ENCODE measurements at places on chromosomes 16 and 17. TPM values are rescaled to one million over a fixed set of nuclear protein-coding genes. Genes with fewer than 3 reads are reported as not detected.

The KRTAP3-1 gene
- total RNA-seq = not detected

The CFAP97D1 gene
- total RNA-seq = under 0.01 TPM

The SLC12A3 gene
- 0.11 TPM for total RNA-seq

The CLDN9 gene
- not detected for total RNA-seq

The CRYM gene
- total RNA-seq = not detected

The TOP3A gene
- total RNA-seq = 58.7 TPM

The IL21R gene
- total RNA-seq = 10.8 TPM

- DNase-seq = no peak
These were observed 56.3 kb downstream of the GAN start for GRCh38 chr16:81371106-81371505.

DNA sequence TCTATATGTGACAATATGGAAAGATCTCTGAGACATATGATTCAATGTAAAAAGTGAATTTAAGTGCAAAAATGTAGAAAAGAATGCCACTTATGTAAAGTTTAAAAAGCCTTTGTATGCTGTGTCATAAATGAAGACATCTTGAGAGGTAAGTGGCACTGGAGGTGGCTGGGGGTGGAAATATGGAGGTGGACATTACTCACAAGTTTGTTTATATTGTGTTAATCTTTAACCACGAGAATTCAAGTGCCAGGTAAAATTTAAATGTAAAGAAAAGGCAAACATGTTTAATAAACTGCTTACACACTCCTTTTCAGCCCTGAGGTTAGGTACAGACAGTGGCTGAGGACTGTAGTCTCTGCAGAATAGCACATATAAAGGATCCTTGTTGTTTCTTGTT is 235.1 kb downstream of the ABCC12 start:
- DNase-seq = no peak

GRCh38 chr16:2756288-2757015 is 4.0 kb downstream of the SRRM2 start:
- no peak for DNase-seq

GRCh38 chr16:83901101-83901500 is 2.2 kb downstream of the MLYCD start:
- no peak for DNase-seq

DNA sequence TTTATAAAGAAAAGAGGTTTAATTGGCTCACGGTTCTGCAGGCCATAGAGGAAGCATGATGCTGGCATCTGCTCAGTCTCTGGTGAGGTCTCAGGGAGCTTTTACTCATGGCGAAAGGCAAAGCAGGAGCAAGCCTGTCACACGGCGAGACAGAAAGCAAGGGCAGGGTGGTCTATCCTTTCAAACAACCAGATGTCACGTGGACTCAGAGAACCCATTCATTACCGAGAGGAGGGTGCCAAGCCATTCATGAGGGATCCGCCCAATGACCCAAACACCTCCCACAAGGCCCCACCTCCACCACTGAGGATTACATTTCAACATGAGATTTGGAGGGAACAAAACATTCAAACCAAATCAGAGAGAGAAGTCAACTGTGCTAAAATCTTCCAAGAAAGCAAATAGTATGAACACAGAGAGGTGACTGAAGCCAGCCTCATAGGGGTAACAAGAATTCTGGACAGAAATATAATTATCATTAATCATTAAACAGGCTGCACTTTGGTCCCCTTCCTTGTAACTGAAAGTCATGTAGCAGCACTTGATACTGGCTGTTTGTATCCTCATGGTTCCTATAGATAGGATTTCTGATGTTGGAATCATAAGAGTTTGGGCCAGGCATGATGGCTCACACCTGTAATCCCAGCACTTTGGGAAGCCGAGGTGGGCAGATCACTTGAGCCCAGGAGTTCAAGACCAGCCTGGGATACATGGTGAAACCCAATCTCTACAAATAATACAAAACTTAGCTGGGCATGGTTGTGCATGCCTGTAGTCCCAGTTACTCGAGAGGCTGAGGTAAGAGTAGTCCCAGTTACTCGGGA is 52.5 kb upstream of the B4GALNT2 start:
- DNase-seq = no peak

GRCh38 chr16:71524566-71525553 is 1.4 kb upstream of the CHST4 start:
- peak; percentile 13 for DNase-seq

DNA sequence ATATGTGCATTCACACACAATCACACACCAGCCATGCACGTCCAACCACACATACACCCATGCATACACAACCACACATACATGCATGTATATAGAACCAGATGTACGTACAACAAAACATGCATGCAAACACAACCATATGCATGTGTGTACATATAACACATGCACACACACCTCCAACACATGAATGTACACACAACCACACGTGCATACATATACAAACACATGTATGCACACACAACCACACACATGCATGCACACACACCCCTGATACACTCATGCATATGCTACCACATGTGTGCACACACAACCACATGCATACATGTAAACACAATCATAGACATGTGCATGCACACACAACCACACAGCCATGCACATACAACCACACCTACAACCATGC is 52.0 kb upstream of the SDK2 start:
- no peak for DNase-seq

DNA sequence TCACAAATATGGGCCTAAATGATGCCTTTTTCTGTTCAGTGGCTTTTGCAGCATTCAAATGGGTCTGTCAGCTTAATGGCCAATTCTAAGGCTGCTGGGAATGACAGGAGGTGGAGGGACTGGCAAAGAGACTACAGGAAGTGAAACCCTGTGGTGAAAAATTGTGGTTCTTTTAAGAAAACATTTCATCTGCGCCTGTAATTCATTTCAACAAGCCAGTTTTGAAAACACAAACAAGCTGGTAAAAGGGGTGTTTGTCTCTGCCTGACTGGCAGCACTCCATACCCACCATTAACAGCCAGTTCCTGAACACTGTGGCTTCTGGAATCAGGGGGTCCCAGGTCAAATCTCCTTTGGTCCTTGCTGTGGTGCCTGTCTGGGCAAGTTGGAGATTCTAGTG is 3.6 kb upstream of the KDM8 start:
- peak; percentile 55 for DNase-seq

GRCh38 chr16:27189335-27189972 is 13.9 kb upstream of the KDM8 start:
- DNase-seq = no peak

- DNase-seq = no peak
These were observed 81.6 kb downstream of the BMERB1 start for GRCh38 chr16:15515992-15516391.

DNA sequence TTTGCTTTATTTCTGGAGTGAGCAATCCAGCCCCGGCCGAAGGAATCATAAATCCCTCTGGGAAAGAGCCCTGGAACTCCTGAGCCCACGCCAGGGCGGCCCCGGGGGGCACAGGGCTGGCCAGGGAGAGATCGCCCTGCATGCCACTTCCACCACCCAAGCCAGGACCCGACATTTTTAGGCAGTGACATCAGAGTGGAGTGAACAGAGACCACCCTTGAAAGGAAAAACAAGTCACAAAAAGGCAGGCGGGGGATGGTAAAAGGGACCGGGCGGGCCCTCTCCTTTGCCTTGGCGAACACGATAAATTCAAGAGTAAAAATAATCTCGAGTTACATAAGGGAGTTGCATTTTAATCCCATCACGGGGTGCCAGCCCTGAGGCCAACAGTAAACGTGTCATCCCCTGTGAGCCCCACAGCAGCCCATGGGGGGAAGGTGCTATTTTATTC is 284.1 kb downstream of the C16orf95 start:
- DNase-seq = no peak

DNA sequence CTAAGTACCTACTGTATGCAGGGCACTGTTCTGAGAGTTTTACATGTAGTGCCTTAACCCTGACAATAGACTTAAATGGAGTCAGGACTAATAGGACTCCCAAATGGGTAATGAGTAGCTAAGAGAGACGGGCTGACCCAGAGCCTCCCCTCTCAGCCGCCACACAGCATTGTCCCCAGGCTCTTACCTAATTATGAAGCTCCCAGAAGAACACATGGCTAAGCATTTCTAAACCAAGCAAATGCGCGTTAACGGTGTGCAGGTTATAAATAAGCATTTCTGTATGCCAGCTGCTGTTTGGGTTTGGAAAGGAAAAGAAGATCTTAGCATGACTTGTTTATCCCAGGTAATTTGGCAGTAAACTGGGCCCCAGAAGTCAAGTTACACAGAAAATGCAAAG is 14.3 kb downstream of the KATNIP start:
- no peak for DNase-seq

GRCh38 chr16:48831076-48831722 is 221.2 kb upstream of the N4BP1 start:
- no peak for DNase-seq

DNA sequence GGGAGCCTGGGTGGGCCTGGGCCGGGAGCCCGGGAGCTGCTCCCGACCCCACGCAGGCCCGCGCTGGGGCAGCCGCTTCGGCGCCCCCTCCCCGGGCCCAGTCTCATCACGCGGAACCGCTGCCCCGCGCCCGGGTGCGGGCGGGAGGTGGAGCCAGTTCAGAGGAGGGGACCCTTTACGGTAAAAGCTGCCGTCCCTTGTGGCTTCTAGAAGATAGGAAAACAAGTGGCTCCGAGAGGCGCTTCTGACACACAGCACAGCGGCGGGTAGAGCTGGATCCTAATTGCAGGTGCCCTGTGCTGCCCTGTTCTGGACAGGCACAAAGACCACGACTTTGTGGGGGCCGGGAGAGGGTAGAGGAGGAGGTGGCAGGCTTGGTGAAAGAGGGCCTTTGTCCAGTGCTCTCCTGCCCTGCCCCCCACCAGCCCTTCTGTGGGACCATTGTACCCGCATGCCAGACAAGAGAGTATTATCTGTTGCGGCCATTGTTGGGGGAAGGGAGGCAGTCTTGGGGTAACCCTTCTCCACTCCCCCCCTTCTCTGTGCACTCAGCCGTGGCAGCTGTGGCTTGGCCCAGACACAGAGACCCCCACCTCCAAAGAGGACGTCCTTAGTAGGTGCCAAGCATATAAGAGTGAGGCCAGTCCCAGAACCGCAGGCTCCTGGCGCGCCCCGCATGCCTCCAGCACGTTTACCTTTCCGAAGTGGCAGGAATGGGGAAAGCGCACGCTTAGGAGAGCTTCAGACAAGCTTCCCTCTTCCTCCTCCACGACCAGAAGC is 736 bp downstream of the CNP start:
- peak; percentile 22 for DNase-seq

GRCh38 chr16:79278506-79278905 is 322.0 kb downstream of the MAF start:
- no peak for DNase-seq

GRCh38 chr16:88384222-88385111 is 1.7 kb downstream of the ZNF469 start:
- no peak for DNase-seq

DNA sequence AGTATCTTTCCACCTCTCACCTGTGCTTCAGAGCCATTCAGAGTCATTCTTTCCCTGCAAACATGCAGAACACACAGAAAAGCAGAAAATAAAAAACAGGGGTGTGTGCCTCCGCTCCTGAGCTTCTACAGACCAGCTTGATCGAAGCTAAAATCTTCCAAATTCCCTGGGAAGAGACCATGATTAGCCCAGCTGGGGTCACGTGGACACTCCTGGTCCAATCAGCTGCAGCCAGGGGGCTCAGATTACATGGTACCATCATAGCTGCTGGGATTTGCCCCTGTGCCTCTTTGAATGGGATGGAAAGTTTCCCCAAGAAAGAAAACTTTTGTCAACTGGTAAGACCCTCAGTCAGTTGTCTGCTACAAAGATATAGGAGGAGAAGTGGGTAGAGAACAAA is 159.9 kb downstream of the TMEM114 start:
- no peak for DNase-seq

- DNase-seq = no peak
These were observed 61.2 kb downstream of the SPACA3 start for GRCh38 chr17:33052856-33053255.

GRCh38 chr16:79550373-79550772 is 50.2 kb downstream of the MAF start:
- no peak for DNase-seq

GRCh38 chr16:58753711-58754134 is 19.6 kb upstream of the GOT2 start:
- no peak for DNase-seq

DNA sequence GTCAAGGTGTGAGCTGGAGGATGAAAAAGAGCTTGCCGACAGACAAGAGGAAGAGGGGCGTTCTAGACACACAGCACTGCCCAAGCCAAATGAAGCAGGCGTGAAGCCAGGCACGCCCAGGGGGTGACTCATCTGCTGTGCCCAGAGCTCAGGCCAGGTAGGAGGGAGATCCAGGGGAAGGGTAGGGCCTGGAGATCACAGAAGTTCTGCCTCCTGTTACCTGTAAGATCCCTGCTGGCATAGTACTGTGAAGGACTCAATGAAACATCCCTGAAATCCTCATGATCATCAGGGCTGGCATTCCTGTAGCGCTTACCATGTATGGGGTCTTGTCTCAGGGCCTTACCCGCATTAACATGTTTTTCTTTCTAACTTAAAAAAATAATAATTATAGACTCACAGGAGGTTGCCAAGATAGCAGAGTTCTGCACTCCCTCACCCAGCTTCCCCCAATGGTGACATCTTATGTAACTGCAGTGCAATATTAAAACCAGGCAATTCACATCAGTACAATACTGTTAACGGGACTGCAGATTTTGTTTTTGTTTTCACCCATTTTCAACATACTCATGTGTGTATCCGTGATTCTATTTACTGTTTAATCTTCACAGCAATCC is 158.6 kb downstream of the XYLT1 start:
- no peak for DNase-seq

DNA sequence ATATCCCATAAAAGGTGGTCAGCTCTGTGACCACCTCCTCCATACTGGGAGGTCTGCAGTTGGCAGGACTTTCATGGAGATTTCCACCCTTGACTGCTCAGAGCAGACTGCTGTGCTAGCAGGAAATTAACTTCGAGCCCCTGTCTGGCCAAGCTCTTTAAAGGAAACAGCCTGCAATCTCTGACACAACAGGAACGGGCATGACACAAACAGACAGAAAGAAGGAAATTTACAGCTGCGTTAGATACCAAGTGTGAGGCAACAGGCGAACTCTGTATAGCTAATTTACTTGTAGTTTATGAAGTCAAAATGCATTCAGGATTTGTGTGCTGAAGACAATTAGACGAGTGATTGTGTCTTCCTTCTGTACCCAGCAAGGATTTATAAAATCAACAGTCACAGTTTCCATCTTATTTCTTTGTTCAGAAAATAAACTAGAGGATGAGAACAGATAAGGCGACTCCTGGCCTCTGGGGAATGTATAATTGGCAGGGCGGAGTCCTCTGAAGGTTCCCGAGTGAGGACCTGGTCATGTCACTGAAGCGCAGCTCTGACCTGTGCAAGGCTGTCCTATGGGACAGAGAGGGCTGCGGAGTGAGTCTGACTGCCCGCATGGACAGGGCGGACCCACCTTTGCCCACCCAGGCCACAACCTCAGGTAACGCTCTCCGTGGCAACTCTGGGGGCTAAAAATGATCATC is 16.1 kb downstream of the WIPI1 start:
- DNase-seq = no peak

Data from LHCN-M2 (cell line).